H4 (cell line): ENCODE measurements at places on chromosomes 5 and 9. TPM values are rescaled to one million over a fixed set of nuclear protein-coding genes. Genes with fewer than 3 reads are reported as not detected.
A peak's percentile ranks its signal among the peaks of the same experiment; 100 is the strongest.

DNA sequence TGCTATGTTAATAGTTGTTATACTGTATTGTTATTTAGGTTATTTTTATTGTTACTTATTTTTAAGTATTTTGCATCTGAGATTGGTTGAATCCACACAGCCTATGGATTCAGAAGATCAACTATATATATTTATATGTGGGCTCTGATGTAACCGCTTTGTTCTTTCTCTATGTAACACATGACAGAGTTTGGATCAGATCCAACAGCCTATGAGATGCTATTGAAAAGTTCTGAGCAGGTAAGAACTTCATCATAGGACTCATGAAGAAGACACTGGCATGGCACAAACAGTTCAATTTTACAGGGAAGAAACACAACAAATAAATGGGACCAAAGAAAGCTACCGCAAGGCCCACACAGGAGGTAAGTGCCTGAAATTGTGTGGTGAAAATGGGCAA lies 93.4 kb downstream of the GNAQ start:
- no peak for DNase-seq

- DNase-seq: no peak
Measured at GRCh38 chr9:126631254-126631653, 17.5 kb downstream of the LMX1B start.

GRCh38 chr5:110757118-110757729 lies 18.4 kb downstream of the SLC25A46 start:
- peak; percentile 49 for DNase-seq

- DNase-seq: no peak
Measured at GRCh38 chr9:129316281-129317030, 138.4 kb upstream of the IER5L start.

- no peak for DNase-seq
Measured at GRCh38 chr9:71183251-71183650, 61.8 kb upstream of the TRPM3 start.

- DNase-seq: no peak
Measured at GRCh38 chr5:3009605-3010004, 258.1 kb upstream of the IRX2 start.

GRCh38 chr9:136020206-136020605 lies 59.0 kb upstream of the UBAC1 start:
- DNase-seq: no peak

DNA sequence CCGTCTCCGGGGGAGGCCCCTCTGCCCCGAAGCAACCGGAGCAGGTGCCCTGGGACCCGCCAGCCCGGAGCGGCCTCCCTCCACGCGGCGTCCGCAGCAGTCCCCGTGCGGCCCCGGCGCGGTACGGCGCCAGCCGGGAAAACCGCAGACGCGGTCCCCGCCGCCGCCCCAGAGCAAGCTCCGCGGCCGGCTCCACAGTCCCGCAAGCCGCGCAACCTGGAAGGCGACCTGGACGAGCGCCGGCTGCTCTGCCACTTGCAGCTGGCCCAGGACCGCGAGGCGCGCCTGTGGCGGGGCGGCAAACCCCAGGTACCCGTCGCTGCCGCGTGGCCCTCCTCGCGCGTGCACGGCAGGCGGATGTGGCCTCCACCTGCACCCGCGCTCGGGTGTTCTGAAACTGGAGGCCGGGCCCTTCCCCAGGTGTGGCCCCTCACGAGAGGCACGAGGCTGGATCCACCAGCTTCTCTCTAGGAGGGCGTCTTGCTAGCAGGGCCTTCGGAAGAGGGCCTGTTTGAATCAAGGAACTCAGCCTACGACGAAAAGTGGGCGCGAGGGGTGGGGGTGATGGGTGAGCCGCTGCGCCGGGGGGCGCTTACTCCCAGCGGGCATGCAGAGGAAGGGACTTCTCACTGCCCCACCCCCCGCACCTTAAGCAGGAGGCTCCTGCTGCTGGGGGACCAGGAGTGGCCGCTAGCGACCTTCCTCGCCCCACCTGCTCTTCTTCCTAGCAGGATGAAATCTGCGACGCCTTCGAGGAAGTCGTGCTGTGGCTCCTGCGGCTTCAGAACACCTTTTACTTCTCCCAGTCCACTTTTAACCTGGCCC lies 602 bp downstream of the CCNI2 start:
- DNase-seq: no peak

- DNase-seq: no peak
Measured at GRCh38 chr9:12674961-12675360, 18.2 kb upstream of the TYRP1 start.

DNA sequence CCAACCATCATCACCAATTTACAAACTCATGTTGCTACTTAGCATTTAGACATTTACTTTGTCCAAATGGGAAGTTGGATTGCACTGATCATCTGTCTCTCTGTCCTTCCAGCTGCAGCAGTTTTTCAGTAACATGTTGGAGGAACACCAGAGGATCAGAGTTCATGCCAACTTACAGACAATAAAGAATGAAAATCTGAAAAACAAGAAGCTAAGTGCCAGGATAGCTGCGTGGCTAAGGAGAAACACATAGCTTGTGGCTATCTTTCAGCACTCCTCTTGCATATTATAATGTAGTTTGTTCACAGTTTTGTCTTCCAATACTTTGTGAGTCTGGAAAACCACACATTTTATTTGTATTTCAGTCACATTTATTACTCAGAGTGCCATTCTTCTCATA lies 6.4 kb upstream of the ARL14EPL start:
- DNase-seq: no peak

DNA sequence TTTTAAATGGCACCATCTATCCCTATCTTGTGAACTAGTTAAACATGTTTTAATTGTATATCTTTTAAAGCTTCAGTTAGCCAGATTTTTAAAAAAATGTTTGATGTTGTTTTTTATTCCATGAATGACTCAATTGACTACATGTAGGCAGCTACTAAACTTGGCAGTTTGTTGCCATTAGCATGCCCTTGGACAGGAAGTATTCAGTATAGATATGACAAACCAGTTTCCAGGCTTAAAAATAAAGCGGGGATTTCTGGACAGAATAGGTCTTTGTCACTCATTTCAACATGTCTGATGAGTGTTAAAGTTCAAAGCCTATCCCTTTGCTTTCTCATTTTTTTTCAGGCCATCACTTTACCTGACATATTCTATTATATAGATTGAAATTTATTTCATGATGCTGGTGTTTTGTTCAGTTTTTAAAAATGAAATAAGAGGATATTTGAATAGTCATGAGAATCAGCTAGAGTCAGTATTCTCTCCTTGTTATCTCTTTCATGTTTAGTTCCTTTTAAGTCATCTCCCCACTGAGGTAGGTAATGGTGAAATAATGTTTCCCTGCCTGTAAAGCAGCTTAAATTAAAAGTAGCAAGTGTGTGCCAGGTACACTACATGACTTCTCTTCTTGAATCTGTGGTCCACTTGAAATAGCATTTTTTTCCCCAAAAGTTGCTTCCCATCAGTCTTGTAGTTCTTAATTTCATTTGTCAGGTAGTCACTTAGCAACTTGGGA lies 11.9 kb downstream of the TNFAIP8 start:
- no peak for DNase-seq

DNA sequence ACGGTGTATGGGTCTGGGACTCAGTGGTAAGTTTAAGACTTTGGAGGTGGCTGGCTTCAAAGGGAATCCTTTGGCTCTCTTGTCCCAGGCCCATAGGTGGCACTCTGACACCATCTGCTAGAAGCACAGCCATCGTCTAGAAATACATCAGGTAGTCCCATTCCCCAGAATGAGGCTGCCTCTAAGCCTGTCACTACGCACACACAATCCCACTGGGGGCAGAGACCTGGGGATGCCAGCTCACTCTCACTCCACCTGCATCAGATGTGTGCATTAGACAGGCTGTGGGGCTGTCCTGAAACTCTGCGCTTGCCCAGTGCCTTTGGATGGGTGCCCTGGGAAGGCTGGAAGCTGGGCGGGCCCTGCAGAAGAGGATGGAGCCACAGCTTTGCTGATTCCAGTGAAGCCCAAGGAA lies 127.5 kb upstream of the PANK3 start:
- DNase-seq: peak; percentile 48

DNA sequence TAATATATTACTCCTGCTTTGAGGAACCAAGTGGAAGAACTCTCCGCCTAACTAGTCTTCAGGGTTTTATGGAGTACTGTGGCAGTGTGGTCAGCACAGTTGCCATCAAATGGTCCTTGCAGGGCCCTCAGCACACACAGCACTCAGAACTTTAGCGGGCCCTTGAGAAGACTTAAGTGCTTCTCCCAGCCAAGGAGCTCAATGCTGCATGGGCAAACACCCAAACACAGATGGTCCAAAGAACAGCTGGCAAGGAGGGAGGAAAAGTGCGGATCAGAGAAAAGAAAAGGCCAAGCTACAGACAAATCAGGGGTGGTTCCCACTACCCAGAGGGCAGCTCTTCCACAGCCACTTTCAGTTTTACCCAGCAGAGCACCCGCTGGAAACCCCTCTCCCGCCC lies 98.6 kb downstream of the SPOCK1 start:
- DNase-seq: no peak

DNA sequence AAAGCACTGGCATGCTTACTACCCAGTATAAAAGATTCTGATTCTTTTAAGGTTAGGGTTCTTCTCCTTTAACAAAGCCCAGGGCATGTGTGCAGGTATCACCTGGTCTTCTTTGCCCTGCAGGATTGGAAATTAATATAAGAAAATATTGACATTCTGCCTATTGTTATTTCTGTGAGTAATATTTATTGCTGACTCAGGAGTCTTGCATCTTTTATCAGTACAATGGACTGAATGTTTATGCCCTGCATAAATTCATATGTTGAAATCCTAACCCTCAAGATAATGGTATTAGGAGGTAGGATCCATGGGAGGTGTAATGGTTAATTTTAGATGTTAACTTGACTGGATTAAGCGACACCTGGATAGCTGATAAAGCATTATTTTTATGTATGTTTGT lies 189.0 kb downstream of the LRRC70 start:
- no peak for DNase-seq

Gene GDNF
- total RNA-seq: not detected in 2 replicates

Gene NTRK2
- total RNA-seq: 0.10 and 0.39 TPM in 2 replicates

Gene KCNV2
- total RNA-seq: not detected in 2 replicates

Gene LOX
- total RNA-seq: 16.3 and 19.2 TPM in 2 replicates

Gene SVEP1
- 0.16 and 0.41 TPM in 2 replicates for total RNA-seq

Gene CMYA5
- 0.02 and 0.08 TPM in 2 replicates for total RNA-seq

Gene C9orf50
- not detected in 2 replicates for total RNA-seq

Gene FRMPD1
- not detected in 2 replicates for total RNA-seq

Gene TLX3
- total RNA-seq: not detected in 2 replicates

Gene WWC1
- total RNA-seq: 3.2 and 8.3 TPM in 2 replicates

Gene TAF1L
- not detected in 2 replicates for total RNA-seq
